ENCODE measurements at places on chromosomes 3 and 15.

DNA sequence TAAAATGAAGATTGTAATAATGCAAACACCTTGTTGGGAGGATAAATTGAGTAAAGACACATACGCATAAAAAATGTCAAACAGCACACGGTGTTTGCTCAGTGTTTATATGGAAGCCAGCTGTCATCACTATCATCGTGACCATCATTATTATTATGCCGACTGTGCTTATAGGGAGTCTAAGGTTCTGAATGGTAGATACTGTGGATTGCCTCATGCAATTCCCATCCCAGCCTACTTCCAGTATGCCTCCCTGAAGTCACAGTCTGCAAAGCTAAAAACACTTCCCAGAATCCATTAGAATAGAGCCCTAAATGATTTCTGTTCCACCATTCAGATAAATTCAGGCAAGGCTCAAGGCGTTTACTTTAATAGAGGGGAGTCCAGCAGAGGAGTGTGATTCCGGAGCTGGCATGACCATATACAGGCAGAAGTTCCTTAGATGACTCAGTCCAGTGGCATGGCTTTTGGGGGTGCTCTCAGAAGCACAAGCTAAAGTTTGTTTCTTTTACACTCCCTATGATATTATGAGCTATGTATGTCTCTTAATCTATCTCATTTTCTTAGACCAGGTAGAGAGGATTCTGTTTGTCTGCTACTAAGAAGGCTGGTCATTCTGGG, 148.7 kb downstream of the MEX3B start:
- no peak for DNase-seq

- DNase-seq: no peak
Measured at GRCh38 chr3:137694836-137695235, 69.3 kb upstream of the SOX14 start.

DNA sequence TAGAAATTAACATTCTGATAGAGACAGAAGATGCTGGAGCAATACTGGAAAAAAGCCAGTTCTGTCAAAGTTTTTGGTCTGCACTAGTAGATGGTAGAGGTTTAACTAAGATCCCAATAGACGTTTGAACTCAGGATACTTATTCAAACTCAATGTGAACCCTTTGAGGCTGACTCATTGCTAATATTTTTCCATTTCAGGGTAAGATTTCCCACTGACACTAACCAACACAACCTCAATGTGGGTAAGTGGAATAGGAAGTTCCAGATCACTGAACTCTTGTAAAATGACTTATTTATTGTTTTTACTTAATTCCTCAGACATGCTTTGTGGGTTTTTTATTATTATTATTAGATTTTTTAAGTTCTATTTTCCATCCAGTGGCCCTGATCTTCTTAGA, 1024.8 kb downstream of the EPHA3 start:
- peak; percentile 23 for DNase-seq

GRCh38 chr3:188026191-188026968, 127.6 kb upstream of the LPP start:
- no peak for DNase-seq

DNA sequence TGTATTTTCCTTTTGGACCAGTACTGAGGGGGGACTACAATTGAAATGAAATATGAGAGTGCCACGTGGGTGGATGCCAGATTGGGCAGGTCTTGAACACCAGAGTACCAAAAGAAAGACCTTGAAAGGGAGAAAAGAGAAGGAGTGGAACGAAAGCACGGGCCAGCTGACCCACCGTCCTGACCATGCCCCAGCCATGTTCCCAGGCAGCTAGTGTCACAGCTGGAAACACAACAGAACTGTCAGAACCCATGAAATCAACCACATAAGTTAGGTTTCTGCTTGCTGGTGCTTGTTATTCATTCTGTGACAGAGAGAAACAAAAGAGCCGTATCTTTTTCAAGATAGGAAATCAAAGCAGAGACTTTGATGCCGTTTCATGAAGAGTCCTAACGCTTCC, 268.8 kb downstream of the MEX3B start:
- DNase-seq: no peak

DNA sequence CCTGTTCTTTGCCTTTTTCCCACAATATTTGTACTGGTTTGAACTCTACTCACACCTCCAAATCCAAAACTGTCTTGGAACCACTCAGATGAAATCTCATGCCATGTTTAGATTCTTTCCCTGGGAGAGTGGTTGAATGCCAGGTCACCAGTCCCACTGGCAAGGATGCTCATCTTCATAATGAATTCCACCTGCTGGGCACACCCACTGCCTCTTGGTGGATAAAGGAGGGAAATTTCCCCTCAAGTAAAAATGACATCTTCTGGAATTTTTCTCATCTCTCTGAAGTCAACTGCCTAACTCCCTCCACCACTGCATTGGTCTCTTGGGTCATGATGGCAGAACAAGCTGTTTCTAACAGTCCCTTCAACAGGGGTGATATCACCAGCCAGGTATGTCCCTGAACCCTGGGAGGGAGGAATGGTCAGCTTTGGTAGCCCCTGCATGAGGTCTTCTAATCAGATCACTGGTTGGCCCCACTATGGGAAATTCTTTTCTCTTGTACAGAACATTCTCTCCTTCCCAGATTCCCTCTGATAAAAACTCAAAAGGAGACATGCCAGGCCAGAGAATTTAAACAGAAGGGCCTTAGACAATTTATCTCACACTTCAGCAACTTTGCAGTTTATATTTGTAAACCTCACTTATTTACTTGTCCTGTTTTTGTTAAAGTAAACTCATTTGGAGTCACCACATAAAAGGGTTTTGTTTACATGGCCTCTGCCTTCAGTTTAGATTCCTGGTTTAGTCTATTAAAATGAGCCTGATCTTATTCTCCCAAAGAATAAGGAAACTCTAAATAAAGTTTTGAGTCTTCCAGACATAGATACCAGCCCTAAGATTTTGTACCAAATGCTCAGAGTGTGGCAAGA, 143.4 kb downstream of the WNT5A start:
- no peak for DNase-seq

- no peak for DNase-seq
Measured at GRCh38 chr3:39142067-39142466, 11.3 kb downstream of the CSRNP1 start.

- no peak for DNase-seq
Measured at GRCh38 chr15:96416218-96416933, 85.9 kb downstream of the NR2F2 start.
